ENCODE measurements at places on chromosomes 12 and 14.

- DNase-seq, result no peak
These were observed 23.1 kb upstream of the NKX2-8 start for GRCh38 chr14:36605506-36605857.

- no peak for DNase-seq
These were observed 170.9 kb downstream of the DUSP6 start for GRCh38 chr12:89181271-89181920.

DNA sequence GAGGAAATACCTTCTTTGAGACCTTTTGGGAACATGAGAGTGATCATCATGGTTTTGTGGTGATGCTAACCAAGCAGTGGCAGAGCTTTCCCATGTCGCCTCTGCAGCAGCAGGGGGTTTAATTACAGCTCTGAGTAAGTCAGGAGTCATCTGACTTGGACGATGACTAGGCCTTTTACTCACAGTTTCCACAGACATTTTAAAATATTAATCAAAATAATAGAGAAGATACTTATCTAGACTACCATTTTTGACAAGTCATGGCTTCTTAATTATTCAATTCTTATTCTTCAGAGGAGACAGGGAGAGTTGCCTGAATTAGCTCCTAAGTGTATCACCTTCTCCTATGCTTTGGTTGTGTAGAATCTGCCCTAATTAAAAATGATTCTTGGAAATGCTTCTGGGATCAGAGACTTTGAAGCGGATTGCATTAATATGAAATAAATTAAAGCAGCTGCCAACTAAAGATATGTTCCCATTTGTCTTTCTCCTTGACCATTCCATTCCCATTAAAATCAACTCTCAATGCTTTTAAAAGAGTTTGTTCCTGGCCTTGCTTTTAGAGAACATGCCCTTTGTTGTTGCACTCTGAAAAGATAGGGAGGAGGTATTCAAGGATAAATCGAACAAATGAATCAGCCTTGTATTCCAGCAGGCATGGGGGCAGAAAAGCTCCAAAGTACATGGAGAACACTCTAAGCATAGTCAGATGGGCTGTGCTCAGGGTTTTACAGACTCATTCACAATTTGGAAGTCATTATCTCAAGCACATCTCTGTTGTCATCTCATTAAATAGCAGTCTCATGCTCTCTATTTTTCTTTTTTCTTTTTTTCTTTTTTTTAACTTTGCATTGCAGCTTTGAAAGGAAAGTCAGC lies 7.7 kb upstream of the IFNG-AS1 start:
- DNase-seq, result no peak

- DNase-seq, result no peak
These were observed 154.4 kb downstream of the TMEM132C start for GRCh38 chr12:128421375-128421774.

GRCh38 chr14:89720741-89721729 lies 233.5 kb downstream of the EFCAB11 start:
- peak; percentile 55 for DNase-seq

GRCh38 chr14:23548351-23549318 lies 2.9 kb downstream of the ZFHX2 start:
- DNase-seq, result no peak

DNA sequence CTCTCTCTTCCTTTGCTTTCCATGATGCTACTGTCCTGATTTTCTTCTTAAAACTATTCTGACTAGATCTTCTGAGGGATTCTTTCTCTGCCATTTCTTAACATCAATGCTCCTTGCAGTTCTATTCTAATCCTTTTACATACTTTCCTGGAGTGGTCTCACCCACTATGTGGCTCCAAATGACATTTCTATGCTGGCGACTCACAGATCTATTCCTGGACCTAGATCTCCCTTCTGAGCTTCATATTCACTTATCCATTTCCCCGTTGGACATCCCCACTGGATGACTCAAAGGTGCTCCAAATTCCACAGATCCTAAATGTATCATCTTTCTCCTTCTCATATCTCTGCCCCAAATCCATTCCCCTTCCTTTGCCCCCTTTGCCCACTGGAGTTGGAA lies 4.1 kb downstream of the TEP1 start:
- no peak for DNase-seq

- DNase-seq, result no peak
These were observed 159.6 kb downstream of the BTG1 start for GRCh38 chr12:91986084-91986483.

DNA sequence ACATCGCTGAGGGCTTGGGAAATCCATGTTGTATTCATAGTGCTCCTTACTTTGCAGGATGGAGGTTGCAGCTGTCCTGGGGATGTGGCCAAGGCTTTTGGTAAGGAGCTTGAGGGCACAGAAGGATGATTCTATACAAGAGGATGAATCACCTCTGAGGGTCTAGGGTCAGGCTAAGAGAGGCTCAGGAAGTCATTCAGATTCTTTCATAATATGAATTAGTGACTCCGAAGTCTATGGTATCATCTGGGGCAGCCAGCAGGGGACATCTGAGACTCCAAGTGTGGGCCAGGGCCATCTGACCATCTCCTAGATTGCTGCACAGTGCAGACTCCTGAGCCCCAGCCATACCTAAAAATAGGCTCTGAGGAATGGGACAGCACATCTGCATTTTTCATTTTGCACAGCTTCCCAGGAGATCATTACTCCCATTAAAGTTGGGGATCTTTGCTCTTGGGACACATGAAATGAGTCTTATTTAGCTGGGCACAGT lies 4.8 kb downstream of the GMPR2 start:
- no peak for DNase-seq

DNA sequence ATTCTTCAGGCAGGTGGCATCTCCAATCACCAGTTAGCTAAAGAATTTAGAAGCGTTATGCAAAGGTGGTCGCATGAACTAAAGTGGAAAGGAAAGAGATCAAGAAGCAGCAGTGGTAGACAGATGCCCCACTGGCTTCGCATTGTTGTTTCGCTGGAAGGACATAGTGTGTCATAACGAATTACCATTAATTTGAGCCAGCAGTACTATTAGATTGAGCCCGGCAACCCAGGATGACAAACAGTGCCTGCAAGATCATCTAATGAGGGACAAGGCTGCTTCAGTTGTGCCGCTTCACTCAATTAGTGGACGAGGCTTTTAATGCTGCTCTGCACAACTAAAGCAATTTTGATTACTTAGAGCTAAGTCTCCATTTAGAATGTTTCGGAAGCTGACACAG lies 274.5 kb upstream of the SOX5 start:
- no peak for DNase-seq

GRCh38 chr12:101424620-101425019 lies 17.0 kb upstream of the ARL1 start:
- no peak for DNase-seq

- DNase-seq, result no peak
These were observed 83.7 kb downstream of the ST8SIA1 start for GRCh38 chr12:22250762-22251161.

All from iPS-NIHi11 (cell line).